ENCODE measurements at places on chromosomes 12 and 14. TPM values are rescaled to one million over a fixed set of nuclear protein-coding genes. Genes with fewer than 3 reads are reported as not detected.

DNA sequence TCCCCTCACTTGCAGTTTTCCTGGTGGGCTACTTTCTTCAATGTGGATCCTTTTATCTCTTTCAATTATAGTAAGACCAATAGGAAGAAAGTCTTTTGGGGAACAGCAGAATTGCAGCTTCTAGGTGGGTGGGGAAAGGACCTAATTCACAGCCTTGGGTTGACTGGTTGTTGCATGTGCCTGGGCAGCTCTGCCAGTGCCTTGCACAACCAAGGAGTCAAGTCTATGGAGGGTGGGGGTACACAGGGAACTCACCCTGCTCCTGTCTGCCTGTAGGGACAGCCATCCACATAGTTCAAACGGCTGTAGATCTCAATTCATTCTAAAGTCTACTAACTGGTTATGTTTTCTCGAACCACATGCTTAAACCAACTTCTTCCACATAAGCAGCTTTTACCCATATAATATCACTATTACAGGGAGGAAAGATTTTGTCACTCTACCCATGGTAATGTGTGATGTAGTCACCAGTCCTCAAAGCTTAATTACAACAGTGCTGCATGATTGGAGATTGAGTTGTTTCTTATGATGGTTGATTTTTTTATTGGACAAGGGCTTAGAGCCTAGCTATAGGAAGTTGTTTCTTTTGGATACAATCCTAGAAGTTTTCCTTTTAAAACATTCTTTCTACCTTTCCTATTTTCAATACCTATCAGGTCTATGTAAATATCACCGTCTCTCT lies 117.7 kb upstream of the FRMD6 start:
- no peak for DNase-seq

- no peak for DNase-seq
Measured at GRCh38 chr12:108389544-108389943, 50.4 kb upstream of the CMKLR1 start.

INHBE gene
- total RNA-seq, result not detected

SPTSSA gene
- 17.7 TPM for total RNA-seq

TAS2R8 gene
- not detected for total RNA-seq

GRCh38 chr14:60222820-60223219 lies 26.2 kb upstream of the PPM1A start:
- DNase-seq, result no peak

PTPN6 gene
- 31.5 TPM for total RNA-seq

DNA sequence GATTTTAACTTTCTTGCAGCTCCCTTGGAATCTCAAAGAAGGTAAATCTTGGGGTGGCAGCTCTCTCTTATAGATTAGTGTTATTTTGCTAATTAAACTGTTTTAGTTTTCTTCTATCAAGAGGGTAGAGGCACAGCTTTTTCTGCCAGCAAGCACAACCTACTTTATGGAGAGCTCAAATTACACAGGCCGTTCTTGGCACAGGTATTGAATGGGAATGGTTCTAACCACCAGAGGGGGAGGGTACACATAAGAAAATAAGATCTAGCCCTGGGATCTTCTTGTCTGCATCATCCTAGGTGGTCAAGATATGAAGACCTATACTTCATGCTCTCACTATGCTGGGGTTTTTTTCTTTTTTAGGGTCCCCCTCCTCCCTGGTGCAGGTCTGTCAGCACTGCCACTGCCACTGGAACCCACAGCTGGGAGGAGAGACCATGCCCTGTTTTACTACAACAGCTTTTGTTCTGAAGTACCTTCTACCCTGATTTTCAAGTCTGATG lies 48.6 kb upstream of the STAC3 start:
- no peak for DNase-seq
